Psoas muscle (tissue), 8 donors: ENCODE measurements at places on chromosomes 4 and X. TPM values are rescaled to one million over a fixed set of nuclear protein-coding genes. Genes with fewer than 3 reads are reported as not detected.

DNA sequence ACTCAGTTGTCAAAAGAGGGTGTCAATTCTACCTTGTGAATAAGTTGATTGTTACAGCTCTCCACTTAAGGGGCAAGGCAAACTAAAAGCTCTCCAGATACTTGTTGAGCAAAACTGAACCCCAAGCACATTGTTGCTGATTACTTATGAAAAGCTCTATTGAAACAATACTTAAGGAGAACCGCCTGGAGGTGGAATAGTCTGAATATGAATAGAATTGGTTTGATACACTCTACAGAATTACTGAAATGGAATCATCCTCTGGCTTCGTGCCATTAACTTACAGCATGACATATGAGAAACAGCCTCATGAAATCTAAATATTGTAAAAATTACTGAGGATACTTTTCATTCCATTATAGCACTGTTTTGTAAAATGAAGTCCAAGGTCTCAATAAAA lies 127.0 kb upstream of the SH3RF1 start:
- DNase-seq = no peak

GRCh38 chrX:154818916-154819770 lies 13.9 kb upstream of the MPP1 start:
- no peak for DNase-seq

MAGEA8 gene
- not detected for total RNA-seq

PRSS12 gene
- 0.49 TPM for total RNA-seq

DNA sequence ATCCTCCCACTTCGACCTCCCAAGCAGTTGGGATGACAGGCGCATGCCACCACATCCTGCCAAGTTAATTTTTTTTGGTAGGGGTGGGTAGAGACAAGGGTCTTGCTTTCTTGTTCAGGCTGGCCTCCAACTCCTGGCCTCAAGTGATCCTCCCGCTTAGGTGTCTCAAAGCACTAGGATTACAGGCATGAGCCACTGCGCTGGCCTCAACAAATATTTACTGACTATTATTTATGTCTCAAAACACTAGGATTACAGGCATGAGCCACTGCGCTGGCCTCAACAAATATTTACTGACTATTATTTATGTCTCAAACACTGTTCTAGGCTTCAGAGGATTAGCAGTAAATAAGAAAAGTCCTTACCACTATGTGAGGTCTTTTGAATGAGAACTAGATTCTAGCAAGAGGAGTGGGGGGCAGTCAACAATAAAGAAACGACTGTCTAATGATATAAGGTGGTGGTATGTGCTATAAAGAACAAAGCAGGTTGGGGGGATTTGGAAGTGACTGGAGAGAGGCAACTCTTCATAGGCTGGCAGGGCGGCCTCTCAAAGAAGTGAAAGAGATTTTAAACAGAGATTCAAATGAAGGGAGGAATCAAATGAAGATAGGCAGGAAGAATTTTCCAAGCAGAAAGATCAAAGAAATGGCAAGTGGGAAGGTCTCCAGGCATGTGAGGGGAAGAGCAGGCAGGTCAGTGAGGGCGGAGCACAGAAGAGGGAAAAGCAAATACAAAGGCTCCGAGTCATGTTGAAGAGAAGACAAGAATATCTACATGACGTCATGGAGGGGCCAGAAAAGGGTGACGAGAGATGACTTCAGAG lies 12.7 kb upstream of the ACSL1 start:
- DNase-seq = no peak

DNA sequence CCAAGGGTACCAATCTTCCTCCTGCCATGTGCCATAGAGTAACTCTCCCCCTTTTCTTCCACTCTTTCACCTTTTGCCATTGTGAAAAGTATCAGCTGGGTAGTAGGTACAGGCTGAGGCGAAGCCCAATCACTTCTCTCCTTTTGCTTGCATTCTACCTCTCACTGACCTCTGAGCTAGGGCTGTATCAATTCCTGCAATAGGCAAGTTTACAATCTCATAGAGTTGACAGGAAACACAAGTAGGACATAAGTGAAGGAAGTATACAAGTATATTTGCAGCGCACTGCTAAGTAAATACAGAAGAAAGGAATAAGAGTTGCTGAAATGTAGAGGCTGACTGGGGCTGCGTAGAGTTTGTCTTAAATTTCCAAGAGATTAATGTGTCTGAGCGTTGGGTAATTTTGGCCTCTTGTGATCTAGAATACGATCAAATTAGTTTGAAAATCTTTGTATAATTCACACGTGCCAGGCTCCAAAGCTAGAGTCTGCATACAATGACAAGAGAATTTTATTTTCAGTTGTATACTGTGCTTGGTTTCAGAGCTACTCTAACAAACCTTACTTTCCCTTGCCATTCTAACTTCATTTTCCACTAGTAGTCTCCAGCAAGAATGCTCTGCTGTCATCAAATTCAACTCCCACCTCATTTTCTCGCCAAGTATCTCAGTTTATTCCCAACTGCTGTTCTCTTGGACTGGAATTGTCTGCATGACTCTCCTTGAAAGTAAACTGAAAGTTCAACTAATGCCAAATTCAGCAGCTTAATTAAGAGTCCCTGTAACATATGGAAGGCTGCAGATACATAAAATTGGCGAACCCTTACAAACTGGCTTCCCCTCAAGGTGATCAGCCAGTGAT lies 90.3 kb downstream of the ATP11C start:
- DNase-seq = no peak

ARFIP1 gene
- total RNA-seq = 11.2 TPM

KIF4A gene
- not detected for total RNA-seq

DNA sequence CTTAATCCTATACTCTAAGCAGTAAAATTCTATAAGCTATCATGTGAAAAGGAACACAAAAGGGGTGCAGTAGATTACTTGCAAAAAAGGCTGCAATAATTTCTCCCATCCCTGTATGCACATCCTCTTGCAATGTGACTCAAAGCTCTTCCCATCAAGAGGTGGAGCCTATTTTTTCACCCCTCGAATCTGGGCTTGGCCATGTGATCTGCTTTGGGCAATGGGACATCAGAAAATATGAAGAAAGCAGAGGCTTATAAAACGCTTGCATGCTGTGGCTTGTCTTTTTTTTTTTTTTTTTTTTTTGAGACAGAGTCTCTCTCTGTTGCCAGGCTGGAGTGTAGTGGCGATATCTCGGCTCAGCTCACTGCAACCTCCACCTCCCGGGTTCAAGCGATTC lies 33.0 kb downstream of the GEMIN8 start:
- DNase-seq = no peak

GRCh38 chrX:133580625-133581024 lies 165.3 kb upstream of the GPC4 start:
- DNase-seq = no peak

INTS6L gene
- total RNA-seq = 0.90 TPM

DNA sequence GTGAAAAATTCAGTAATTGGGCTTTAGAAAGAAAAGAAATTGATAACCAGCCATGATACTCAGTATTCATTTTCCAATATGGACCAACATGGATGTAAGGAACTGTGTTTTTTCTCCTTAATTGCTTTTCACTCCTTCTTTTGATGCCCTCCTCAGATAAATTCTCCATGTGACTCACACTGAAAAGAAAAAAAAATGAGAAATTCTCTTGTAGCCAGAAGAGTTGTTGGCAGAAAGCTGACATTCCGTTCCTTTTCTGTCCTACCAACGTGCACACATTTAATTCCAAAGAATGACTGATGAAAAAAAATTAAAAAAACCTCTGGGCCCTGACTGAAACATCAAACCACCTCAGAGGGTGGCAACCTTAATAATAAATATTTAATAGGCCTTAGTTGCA lies 153.1 kb downstream of the AMELX start:
- DNase-seq = no peak

USP11 gene
- total RNA-seq = 50.7 TPM

- DNase-seq = no peak
Measured at GRCh38 chrX:103878466-103879122, 46.5 kb upstream of the RAB9B start.
